ENCODE measurements at places on chromosomes 16 and 17.

GRCh38 chr17:7109461-7110322 lies 4.9 kb downstream of the ASGR2 start:
- DNase-seq: no peak

DNA sequence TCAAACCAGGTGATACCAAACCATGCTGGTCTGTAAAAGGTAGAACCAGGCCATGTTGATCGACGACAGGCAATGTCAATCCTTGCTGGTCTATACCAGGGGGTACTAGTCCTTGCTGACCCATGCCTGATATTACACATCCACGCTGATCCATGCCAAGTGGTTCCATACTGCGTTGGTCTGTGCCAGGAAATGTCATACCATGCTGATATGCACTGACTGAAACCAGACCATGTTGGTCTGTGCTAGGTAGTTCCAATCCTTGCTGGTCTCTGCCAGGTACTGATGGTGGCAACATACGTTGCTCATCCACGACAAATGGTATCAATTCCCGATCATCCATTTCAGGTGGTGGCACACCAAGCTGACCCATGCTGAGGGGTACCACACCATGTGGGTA lies 15.0 kb downstream of the QRICH2 start:
- no peak for DNase-seq

DNA sequence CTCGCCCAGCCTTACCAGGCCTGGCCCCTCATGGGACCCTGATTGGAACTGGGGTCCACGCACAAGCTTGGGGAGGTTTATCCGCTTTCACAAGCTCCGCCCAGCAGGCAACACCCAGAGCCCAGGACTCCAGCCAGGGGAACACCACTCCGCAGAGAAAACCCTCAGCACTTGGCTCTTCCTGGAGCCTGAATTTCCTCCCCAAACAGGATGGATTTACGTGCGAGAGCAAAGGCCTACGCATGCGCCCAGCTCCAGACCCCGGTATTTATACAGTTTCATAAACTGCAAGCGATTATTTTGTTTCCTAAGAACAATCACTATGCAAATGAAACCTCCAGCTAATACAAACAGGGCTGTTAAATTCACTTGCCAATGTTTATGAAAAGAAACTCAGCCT lies 22.8 kb downstream of the ZNF423 start:
- DNase-seq: no peak

DNA sequence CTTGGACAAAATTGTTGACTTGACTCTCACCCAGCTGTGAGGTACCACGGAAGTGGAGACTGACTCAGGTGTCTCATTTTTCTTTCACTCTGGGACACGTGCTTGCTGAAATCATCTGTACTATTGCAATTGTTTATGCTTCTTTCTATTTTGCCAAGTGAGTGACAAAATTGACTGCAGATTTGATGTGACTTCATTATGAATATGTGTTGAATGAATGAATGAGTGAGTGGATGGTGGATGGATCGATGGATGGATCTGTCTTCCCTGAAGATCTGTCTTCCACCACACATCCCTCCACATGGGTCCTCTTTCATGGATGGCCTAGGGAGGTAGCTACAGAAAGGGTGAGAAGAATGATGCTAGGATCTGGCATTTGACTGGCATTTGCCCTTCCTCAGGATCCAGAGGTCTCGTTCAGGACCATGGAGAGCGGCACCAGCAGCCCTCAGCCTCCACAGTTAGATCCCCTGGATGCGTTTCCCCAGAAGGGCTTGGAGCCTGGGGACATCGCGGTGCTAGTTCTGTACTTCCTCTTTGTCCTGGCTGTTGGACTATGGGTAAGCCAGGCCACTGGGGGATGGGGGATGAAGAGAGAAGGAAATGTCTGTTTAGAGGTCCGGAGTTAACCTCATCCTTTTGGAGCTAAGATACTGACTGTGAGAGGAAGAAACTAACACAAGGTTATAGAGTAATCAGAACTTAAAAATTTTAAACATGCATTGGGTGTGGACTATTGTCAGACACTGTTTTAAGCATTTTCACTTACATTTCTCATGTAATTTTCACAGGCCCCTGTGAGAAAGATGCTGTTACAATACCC lies 12.7 kb downstream of the SLC5A11 start:
- no peak for DNase-seq

GRCh38 chr17:34843682-34844081 lies 117.6 kb downstream of the CCT6B start:
- no peak for DNase-seq

- DNase-seq: no peak
Measured at GRCh38 chr16:81823111-81823510, 44.0 kb downstream of the PLCG2 start.

GRCh38 chr16:19815418-19815817 lies 69.2 kb downstream of the GPRC5B start:
- no peak for DNase-seq

DNA sequence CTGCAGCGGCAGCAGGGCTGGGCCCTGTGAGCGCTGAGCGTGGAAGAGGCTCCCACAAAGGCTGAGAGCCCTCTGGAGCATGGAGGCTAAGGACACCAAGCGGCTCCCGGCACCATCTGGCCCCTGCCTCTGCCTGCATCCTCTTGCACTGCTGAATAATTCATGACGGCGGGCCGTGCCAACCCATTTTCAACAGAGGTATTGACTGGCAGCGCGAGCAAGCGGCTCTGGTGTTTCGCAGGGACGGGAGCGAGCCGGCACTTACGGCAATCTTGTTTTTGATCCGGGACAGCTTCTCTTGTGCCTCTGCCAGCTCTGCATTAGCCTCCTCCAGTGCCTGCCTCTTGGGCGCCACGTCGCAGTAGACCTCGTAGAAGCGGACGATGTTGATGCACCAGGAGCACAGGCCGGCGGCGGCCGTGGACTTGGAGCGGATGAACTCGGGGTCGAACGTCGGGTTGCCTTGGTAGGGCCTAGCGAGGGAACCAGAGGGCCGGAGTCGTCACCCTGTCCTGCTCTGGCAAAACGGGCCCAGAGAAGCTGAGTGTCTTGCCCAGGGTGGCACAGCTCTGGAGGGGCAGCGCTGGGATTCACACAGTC lies 80.4 kb downstream of the PGS1 start:
- DNase-seq: no peak

- DNase-seq: no peak
Measured at GRCh38 chr17:10290041-10290440, 82.8 kb downstream of the MYH13 start.
